ENCODE measurements at places on chromosomes 11 and 22.

GRCh38 chr11:18105086-18105801 is 638 bp downstream of the SAAL1 start:
- peak overlapping the region; percentile 100 for H3K4me3 ChIP-seq
- H3K36me3 ChIP-seq, result peaks cover 15% of the 10 kb centered on the region
- DNase-seq, result no peak
- H3K27me3 ChIP-seq, result no peaks in the 10 kb centered on the region
- H3K4me1 ChIP-seq, result peaks cover 12% of the 10 kb centered on the region

DNA sequence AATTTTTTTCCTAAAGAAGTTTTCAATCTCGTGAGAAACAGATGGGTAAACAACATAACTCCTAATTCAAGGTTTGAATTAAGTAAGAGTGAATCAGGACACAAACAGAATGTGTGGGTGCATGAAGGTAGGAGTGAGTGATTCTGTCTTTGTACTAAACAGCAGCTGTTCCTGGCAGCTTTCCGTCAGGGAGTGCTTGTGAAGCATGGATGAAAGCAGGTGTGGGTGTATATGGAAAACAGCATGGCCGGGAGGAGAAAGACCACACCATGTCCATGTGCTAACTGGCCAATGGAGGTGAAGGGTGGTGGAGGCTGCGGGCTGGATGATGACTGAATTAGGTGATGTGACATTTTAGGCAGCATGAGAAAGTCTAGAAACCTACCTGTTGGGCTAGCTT is 49.6 kb downstream of the BARX2 start:
- H3K4me1 ChIP-seq, result no peaks in the 10 kb centered on the region
- no peaks in the 10 kb centered on the region for H3K27me3 ChIP-seq
- H3K36me3 ChIP-seq, result no peaks in the 10 kb centered on the region

DNA sequence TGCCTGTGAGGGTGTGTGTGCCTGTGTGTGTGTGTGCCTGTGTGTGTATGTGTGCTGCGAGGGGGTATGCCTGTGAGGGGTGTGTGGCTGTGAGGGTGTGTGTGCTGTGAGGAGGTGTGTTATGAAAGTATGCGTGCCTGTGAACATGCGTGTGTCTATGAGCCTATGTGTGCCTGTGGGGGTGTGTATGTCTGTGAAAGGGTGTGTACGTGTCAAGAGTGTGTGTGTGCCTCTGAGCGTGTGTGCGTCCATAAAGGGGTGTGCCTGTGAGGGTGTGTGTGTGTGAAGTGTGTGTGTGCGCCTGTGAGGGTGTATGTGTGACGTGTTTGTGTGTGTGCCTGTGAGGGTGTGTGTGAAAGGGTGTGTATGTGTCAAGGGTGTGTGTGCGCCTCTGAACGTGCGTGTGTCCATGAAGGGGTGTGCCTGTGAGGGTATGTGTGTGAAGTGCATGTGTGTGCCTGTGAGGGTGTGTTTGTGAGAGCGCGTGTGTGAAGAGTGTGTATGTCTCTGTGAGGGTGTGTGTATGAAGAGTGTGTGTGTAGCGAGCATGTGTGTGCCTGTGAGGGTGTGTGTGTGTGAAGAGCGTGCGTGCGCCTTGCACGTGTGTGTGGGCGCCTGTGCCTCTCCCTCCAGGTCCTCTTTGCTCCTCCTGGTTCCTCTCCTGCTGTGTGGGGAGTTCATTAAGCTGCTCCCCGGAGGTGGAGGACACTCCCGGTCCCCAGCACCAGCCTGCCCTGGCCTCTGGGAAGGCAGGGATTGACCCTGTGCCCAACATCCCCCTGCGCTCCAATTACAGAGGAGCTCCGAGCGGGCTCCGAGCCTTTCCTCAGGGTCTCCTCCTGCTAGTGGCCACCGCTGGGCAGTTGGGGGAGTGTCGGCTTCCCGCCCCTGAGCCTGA is 53.3 kb downstream of the CACNA1I start:
- H3K27me3 ChIP-seq, result no peaks in the 10 kb centered on the region
- H3K4me1 ChIP-seq, result no peaks in the 10 kb centered on the region
- H3K27ac ChIP-seq, result no peak overlapping the region
- no peaks in the 10 kb centered on the region for H3K36me3 ChIP-seq
- no peak overlapping the region for H3K4me3 ChIP-seq

- H3K4me1 ChIP-seq, result no peaks in the 10 kb centered on the region
- no peak for DNase-seq
- H3K27ac ChIP-seq, result peak overlapping the region; percentile 5
- no peaks in the 10 kb centered on the region for H3K36me3 ChIP-seq
- H3K27me3 ChIP-seq, result no peaks in the 10 kb centered on the region
These were observed 53.7 kb downstream of the TBC1D22A start for GRCh38 chr22:46815896-46816731.

GRCh38 chr11:117594721-117595120 is 202.3 kb downstream of the DSCAML1 start:
- no peak for DNase-seq
- H3K4me1 ChIP-seq, result no peaks in the 10 kb centered on the region
- peaks cover 5% of the 10 kb centered on the region for H3K27me3 ChIP-seq
- H3K4me3 ChIP-seq, result no peak overlapping the region
- no peak overlapping the region for H3K27ac ChIP-seq
- no peaks in the 10 kb centered on the region for H3K36me3 ChIP-seq

GRCh38 chr11:133929401-133930052 is 27.2 kb downstream of the IGSF9B start:
- no peaks in the 10 kb centered on the region for H3K4me1 ChIP-seq
- H3K36me3 ChIP-seq, result no peaks in the 10 kb centered on the region
- H3K27me3 ChIP-seq, result no peaks in the 10 kb centered on the region
- no peak overlapping the region for H3K27ac ChIP-seq
- no peak overlapping the region for H3K4me3 ChIP-seq

- peaks cover 10% of the 10 kb centered on the region for H3K4me1 ChIP-seq
- no peak overlapping the region for H3K27ac ChIP-seq
- peak; percentile 28 for DNase-seq
- no peaks in the 10 kb centered on the region for H3K27me3 ChIP-seq
- H3K4me3 ChIP-seq, result no peak overlapping the region
These were observed 154.2 kb downstream of the DLG2 start for GRCh38 chr11:85472953-85473352.

- H3K36me3 ChIP-seq, result no peaks in the 10 kb centered on the region
- H3K27me3 ChIP-seq, result no peaks in the 10 kb centered on the region
- H3K4me3 ChIP-seq, result no peak overlapping the region
These were observed 5.2 kb upstream of the WEE1 start for GRCh38 chr11:9568161-9568853.

GRCh38 chr11:46050003-46050461 is 71.2 kb downstream of the PHF21A start:
- H3K36me3 ChIP-seq, result no peaks in the 10 kb centered on the region
- peak; percentile 78 for DNase-seq
- no peak overlapping the region for H3K4me3 ChIP-seq
- peak overlapping the region; percentile 63 for H3K27ac ChIP-seq
- peaks cover 12% of the 10 kb centered on the region for H3K4me1 ChIP-seq
- H3K27me3 ChIP-seq, result no peaks in the 10 kb centered on the region

GRCh38 chr11:68946416-68947090 is 34.2 kb downstream of the MRGPRD start:
- H3K36me3 ChIP-seq, result no peaks in the 10 kb centered on the region
- DNase-seq, result peak; percentile 67
- H3K27ac ChIP-seq, result no peak overlapping the region
- H3K27me3 ChIP-seq, result no peaks in the 10 kb centered on the region

DNA sequence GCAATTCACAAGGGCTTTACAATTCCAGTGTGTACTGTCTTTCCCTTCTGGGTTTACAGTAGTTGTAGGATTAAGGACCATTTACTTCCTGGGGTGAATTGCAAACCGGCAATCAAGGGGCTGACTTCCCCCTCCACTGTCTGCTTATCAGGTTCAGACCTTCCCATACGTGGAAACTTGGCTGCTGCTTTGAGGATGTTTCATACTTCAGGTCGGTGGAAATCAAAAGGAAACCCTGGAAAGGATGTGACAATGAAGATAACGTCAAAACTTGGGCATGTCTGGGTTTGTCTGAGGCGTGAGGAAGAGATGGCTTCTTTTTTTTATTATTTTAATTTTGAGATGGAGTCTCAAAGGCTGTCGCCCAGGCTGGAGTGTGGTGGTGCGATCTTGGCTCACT is 2.1 kb upstream of the RTCB start:
- H3K27me3 ChIP-seq, result no peaks in the 10 kb centered on the region
- DNase-seq, result no peak
- H3K4me1 ChIP-seq, result peaks cover 3% of the 10 kb centered on the region
- H3K36me3 ChIP-seq, result no peaks in the 10 kb centered on the region

DNA sequence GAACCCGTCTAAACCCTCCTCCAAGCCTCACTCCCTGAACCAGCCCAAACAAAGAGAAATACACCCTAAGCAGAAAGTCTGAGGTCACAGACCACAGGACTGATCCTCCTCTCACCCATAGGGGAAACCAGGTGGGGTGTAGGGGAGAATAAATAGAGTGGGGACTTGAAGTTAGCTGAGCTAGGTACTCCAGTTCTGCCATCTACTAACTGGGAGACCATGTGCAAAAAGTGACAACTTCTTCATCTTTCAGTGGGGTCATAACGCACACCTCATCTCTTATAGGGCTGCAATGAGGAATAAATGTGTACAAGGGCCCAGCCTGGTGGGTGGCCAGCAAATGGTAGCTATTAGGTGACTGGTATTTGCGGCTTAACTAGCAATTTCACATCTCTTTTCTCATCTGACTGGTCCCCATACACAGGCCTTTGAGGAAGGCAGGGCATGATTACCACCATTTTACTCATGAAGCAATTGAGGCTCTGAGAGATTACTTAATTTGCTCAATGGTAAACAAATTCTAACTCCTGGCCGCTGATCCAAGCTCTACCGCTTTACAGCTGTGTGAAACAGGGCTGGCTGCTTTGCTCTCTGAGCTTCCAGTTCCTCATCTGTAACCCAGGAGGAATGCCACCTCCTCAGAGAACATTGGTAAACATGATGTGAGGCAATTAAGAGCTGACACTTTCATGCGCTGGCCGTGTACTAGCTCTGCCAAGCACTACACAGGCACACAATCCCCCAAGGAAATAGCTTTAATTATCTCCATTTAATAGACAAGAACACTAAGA is 16.6 kb downstream of the TBC1D10A start:
- DNase-seq, result peak; percentile 74
- peaks cover 35% of the 10 kb centered on the region for H3K4me1 ChIP-seq
- H3K36me3 ChIP-seq, result no peaks in the 10 kb centered on the region
- peak overlapping the region; percentile 94 for H3K27ac ChIP-seq
- no peak overlapping the region for H3K4me3 ChIP-seq

DNA sequence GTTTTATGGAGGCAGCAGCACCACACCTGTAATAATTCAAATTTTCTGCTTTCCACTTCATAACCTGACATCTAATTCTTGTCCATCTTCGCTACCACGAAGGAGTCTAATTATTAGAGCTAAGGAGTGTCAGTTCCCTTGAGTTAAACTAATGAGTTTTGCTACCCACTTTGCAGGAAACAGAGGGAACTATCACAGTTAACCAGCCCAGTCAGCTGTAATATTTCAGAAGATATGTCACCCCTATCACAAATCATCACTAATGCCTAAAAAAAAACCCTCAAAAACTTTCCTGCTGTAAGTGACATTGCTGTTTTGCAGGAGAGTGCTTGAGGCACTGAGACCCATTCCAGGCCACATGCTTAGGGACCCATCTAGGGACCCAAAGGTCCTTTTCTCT is 8.4 kb downstream of the TECTA start:
- no peaks in the 10 kb centered on the region for H3K27me3 ChIP-seq
- DNase-seq, result no peak
- H3K4me1 ChIP-seq, result peaks cover 2% of the 10 kb centered on the region
- no peak overlapping the region for H3K4me3 ChIP-seq
- H3K27ac ChIP-seq, result no peak overlapping the region

- H3K27me3 ChIP-seq, result no peaks in the 10 kb centered on the region
- H3K4me3 ChIP-seq, result no peak overlapping the region
- H3K4me1 ChIP-seq, result no peaks in the 10 kb centered on the region
- no peaks in the 10 kb centered on the region for H3K36me3 ChIP-seq
These were observed 10.8 kb upstream of the MS4A13 start for GRCh38 chr11:60504219-60504905.

DNA sequence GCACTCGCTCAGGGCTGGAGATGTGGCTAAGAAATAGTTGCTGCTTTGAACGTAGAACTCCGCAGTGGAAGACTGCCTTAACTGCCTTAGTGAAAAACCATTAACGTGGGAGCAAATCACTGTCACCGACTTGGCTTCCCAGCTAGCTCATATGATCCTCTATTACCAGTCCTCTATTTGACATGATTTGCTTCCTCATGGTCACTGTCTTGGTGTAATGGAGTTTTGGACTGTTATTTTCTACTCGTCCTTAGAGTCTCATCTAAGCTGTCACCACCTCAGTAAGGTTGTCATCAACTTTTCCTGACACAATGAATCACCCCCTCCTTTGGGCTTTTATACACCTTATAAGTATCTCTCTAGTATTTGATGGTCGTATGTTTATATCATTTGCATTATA is 167.1 kb upstream of the NARS2 start:
- no peaks in the 10 kb centered on the region for H3K36me3 ChIP-seq
- H3K4me1 ChIP-seq, result peaks cover 6% of the 10 kb centered on the region

GRCh38 chr22:29879753-29880152 is 3.2 kb upstream of the MTMR3 start:
- H3K4me1 ChIP-seq, result no peaks in the 10 kb centered on the region
- no peak overlapping the region for H3K4me3 ChIP-seq
- DNase-seq, result no peak
- no peaks in the 10 kb centered on the region for H3K27me3 ChIP-seq
- H3K27ac ChIP-seq, result no peak overlapping the region

DNA sequence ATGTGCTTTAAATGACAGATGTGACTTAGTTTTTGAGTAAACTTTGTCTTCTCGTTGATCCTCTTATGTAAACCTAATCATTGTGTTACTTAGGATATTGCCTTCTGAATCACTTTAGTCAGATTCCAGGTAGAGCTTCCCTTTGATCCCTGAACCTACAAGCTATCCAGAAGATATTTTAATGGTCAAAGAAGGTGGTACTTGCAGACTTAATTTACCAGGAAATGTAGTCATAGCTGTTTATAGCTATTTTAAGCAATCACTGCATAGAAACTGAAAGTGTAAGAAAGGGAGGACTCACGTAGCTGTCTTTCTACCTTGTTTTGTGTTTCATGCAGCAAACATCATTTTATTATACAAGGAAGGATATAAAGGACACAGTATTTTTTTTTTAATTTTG is 189.5 kb downstream of the DDX10 start:
- H3K4me1 ChIP-seq, result peaks cover 45% of the 10 kb centered on the region
- no peaks in the 10 kb centered on the region for H3K36me3 ChIP-seq
- no peaks in the 10 kb centered on the region for H3K27me3 ChIP-seq
- DNase-seq, result peak; percentile 22
- peak overlapping the region; percentile 56 for H3K27ac ChIP-seq
- no peak overlapping the region for H3K4me3 ChIP-seq

DNA sequence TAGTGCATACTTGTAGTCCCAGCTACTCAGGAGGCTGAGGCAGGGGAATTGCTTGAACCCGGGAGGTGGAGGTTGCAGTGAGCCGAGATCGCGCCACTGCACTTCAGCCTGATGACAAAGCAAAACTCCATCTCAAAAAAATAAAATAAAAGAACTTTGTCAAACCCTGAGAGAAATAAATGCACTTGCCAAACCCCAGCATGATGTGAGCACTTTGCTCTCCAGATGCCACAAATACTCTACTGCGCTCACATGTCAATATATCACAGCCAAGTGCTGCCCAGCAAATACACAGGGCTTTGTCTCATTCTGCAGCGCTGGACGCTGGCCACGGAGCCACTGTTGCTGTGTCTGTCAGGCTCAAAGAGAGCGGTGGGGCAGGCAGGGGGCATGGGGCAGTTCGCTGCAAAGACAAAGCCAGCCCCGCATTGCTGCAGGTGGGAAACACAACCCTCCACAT is 45.1 kb downstream of the AHNAK start:
- DNase-seq, result peak; percentile 52
- H3K4me1 ChIP-seq, result peaks cover 13% of the 10 kb centered on the region

Data from lung (tissue), 17 donors.